GM04503 (cell line): ENCODE measurements at places on chromosomes 5 and 9.
A peak's percentile ranks its signal among the peaks of the same experiment; 100 is the strongest.

- no peak for DNase-seq
Measured at GRCh38 chr5:16980983-16981382, 44.9 kb upstream of the MYO10 start.

- no peak for DNase-seq
Measured at GRCh38 chr9:15239816-15240215, 67.2 kb downstream of the TTC39B start.

DNA sequence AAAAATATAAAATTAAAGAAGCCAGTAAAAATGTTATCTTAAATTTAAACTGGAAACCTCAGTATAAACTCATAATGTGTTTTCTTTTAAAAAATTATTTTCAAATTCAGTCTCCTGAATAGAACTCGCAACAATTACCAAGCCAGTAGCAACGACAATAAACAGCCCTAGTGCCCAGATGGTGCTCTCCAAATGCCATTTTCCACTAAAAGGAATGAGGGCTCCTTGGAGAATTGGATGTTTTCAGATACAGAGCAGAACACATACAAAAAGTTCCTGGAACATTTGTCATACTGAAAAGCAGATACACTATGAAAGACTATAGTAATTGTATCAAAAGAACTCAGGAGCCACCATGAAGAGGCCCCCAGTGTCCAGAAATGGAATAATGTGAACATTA, 97.4 kb downstream of the TMC1 start:
- DNase-seq, result no peak

DNA sequence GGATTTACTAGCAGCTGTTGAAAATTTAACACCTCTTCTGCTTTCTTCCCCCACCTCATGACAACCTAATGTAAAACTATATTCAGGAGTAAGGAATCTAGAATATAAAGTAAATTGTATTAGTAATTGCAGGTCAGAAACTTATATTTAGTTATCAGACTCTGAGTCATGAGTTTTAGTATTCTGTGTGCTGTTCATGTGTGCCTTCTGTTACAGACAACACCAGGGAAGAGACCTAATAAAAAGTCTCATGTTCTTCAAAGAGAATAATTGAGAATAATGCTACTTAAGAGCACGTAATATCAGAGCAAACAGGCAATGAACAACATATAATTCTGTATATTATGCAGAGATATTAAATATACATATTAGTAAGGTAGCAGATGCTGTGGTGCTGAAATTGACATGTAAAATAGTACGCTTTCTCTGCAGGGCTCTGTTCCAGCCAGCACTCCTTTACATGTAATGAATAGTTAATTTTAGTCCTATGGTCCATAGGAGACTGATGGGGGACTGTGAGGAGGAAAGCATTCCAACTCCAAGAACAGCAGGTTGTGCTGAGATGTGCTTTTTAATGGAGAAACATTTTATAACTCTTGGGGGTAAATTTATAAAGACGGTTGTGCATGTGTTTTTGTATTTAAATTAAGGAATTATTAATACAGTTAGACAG, 106.4 kb downstream of the ZSWIM6 start:
- no peak for DNase-seq

GRCh38 chr5:143016777-143017516, 246.8 kb downstream of the ARHGAP26 start:
- no peak for DNase-seq

- peak; percentile 37 for DNase-seq
Measured at GRCh38 chr9:19999491-20000057, 210.7 kb upstream of the SLC24A2 start.

GRCh38 chr5:73693573-73694061, 67.6 kb downstream of the ARHGEF28 start:
- DNase-seq, result no peak

DNA sequence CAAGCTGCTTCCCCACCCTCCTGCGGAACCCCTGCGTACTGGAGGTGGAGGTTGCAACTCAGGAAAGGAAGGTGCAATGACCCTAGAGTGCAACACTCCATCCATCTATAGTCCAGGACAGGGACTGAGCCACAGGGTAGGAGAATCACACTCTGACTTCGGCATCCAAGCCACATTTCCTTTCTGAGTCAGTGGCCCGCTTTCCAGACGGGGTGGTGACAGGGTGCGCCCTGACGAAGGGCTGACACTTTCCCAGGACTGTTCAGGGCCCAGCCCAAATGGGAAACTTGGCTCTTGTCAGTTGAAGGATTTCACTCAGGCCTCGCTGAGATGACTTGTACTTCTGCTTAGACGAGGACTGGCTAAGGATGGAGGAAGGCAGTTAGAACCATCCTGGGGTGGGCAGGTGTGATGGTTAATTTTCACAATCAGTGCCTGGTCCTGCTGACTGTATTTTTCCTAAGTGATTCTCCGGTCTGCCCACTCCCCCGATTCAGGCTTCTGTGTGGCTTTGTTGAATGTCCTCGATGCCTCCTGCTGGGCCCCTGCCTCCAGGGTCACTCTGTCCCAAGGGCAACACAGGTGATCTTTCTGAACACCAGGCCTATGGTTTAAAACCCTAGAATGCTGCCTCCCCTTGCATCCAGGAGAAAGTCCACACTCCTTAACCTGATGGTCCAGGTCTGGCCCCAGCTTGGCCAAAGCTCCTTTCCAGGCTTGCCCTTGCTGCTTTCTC, 228.1 kb downstream of the FSTL4 start:
- no peak for DNase-seq

DNA sequence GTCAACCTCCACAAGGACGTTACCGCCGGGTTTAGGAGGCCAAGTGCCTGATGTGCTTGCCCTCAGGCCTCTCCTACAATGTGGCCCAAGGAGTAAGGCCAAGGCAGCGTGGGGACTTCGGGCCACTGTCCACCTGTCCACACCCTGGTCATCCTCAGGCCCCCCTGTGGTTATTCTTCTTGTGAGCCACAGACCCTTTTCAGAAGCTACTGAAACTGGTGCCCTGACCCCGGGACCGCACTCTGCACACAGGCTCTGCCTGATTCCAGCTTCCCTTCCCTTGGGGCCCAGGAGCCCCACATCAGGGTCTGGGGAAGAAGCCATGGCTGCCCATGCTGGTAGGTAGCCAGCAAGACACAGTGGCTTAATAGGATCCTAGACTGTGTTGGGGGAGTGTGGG, 128.8 kb downstream of the OLFM1 start:
- no peak for DNase-seq

DNA sequence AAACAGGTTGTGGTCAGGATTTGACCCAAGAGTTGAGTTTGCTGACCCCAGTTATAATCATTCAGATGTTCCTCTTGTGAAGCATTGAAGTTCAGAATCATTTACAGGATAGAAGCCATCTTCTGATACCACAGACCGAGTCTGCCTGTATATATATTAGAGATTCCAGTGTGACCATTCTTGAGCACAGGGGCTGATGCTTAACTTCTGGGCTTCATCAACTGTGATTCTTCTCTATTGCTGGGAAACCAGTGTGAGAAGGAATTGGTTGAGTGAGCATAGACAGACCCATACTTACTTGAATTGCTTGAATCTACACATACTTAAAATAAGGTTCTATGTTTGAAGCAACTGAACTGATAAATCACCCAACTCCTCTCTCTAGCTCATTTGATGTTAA, 27.9 kb upstream of the PCAT7 start:
- no peak for DNase-seq

GRCh38 chr5:31516802-31517201, 15.1 kb downstream of the DROSHA start:
- DNase-seq, result no peak

- DNase-seq, result no peak
Measured at GRCh38 chr9:100583014-100583802, 5.3 kb downstream of the CAVIN4 start.

DNA sequence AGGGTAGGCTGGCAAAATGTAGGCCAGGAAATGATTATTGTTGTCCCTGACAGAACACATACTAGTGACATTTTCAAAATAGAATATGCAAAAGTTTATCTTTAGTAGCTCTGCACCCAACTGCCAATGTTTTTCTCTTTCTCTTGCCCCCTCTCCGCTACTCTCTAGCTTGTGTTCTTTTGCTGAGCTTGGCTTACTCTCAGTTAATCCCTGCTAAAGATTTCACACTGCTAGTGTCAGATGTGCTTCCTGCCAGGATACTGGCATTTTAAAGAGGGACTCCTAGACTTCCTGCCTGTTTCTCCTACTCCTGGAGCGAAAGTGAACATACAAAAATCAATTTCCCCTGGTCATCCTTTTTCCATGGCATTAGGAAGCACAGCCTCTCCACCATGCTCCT, 260.5 kb downstream of the ARRDC3 start:
- no peak for DNase-seq

- DNase-seq, result no peak
Measured at GRCh38 chr5:90959262-90959661, 400.7 kb downstream of the ADGRV1 start.

DNA sequence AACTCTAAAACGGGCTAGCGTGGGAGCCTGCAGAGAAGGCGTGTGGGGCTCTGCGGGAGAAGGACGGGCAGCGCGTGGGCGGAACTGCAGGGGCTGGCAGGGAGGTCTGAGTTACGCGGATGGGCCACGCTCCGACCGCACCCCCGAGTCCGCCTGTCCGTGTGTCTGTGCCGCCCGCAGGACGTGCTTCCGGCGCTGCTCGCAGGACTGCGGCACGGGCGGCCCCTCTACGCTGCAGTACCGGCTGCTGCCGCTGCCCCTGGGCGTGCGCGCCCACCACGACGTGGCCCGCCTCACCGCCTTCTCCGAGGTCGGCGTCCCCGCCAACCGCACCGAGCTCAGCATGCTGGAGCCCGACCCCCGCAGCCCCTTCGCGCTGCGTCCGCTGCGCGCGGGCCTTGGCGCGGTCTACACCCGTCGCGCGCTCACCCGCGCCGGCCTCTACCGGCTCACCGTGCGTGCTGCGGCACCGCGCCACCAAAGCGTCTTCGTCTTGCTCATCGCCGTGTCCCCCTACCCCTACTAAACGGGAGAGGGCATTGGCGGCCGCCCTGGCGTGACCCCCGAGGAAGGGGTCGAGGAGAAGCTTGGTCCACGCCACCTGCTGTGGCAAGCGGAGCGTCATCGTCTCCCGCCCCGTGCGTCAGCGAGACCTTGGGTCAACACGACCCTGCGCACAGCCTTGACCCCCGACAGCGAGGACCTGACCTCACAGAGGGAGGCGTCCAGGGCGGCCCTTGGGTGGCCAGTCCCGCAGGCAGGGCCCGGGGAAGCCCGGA, 11.4 kb upstream of the ASS1 start:
- no peak for DNase-seq

DNA sequence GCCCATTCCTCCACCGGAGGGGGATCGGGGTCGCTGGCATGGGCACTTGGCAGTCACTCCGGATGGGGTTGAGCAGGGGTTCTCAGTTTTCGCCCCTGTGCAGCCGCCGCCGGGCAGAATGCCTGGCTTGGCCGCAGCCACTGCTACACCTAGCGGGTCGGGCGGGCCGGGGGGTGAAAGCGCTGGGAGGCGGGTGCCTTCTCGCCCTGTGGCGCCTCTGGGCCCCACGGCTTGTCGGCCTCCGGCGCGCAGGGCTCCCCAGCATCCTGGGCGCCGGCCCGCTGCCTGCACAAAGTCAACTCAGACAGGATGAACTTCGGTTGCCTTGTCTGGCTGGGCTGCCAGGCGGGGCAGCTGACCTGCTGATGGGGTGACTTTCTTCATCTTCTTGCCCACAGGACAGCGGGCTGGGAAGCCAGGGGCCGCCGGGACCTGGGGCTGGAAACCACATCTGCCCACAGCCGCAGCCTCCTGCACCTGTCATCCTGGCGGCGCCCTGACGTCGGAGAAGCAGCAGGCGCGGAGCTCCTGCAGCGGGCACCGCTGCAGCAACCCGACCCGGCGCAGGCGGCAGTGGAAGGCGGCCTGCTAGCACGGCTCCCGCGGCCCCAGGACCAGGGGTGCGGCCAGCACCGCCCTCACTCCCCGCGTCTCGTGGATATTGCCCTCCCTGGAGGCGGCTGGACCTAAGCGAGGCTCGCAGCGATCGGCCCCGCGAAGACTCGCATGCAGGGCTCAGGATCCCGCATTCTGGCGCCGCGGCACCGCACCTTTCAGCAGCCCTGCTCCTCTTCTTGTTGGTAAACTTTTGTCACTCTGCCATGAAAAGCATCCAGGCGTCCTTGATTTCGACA, 1.3 kb upstream of the ANKRD18A start:
- no peak for DNase-seq

- no peak for DNase-seq
Measured at GRCh38 chr5:87570366-87570765, 157.6 kb upstream of the CCNH start.

DNA sequence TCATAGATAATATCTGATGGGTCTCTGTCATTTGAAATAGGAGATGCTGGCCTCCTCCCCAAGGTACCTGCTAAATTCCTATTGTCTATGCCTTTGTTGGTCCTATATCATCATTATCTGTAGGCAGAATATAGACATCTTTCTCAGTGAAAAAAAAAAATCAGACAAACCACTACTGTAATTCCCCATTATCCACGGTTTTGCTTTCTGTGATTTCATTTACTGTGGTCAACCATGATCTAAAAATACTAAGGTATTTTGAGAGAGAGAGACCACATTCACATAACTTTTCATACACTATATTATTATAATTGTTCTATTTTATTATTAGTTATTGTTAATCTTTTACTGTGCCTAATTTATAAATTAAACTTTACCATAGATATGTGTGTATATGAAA, 122.5 kb downstream of the INVS start:
- DNase-seq, result no peak
